Brain (organoid and tissue), 16 donors: ENCODE measurements at places on chromosomes 13 and 19.

DNA sequence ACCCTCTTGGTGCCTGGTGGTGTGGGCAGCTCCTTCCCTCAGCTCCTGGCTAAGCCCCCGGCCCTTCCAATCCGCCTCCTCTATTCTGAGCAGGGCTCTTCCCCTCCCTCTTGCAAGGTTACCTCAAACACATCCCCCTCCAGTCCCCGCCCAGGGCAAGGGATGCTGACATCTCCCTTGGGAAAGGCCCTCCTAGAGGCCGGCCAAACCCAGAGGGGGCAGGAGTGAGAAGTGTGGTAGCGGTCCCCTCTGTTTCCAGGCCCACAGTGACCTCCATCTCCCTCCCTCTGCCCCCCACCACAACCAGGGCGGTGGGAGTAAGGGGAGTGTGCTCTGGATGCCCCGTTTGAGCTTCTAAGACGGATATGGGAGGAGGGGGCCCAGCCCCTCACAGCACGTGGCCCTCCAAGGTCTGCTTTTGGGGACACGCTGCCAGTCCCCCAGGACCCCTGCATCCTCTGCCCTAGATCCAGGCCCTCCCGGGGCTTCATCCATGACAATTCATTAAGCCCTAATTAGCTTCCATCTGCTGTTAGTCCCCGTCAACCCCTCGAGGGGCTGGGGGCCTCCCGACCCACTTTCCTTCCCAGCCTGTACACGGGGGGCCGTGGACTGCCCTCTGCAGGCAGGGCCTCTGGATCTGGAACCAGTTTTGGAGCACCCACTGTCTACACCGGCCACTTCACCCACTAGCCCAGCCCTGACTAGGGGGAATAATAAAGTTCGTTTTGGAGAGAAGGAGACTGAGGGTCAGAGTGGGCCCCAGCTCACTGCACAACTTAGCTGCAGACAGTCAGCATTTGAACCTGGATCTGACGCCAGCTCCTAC is 2.3 kb downstream of the LINGO3 start:
- no peak for DNase-seq

- no peak for DNase-seq
These were observed 14.0 kb upstream of the CELF5 start for GRCh38 chr19:3210347-3211017.

DNA sequence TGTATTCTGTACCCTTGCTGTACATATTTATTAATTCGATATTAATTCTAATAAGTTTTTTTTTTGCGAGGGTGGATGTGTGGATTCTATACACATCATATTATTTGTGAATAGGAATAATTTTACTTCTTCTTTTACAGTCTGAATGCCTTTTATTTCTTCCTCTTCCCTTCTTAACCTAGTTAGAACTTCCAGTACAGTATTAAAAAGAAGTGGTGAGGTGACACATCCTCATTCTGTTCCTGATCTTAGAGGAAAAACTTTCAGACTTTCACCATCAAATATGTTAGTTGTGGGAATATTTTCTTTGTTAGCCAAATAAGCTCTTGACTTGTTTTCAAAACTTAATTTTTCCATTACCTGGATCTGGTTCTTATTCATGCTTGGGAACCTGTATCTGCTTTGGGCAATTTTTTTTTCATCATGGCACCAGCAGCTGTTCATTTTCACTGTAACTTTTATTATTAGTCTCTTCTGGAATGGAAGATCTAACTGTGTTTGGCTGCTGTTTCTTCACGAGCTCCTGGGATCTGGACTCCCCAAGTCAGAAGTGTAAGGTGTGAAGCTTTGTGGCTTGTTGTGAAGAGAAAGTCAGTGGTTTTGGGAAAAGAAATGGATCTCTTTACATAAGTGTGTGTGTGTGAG is 33.1 kb downstream of the RGCC start:
- DNase-seq = no peak

DNA sequence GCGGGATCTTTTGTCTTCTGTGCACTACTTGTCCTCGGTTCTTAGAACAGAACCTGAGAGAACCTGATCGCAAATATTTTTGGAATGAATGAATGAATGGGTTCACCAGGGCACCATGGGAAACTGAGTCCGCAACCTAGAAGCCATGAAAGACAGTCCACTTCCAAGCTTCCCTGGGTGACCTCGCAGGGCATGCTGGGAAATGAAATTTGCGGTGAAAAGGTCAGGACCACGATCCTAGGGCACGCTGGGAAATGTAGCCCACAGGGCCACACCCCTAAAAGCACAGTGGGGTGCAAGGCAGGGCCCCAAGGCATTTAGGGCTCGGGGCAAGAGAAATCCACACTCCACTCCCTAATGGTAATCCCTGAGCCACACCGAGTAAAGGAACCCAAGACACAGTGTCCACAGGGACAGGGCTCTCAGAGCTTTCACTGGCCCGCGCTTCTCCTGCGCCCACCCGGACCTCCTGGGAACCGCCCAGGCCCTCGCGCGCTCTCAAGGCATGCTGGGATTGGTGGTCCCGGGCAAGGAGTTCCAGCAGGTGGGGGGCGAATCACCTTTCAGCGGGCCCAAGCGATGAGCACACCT is 1.1 kb upstream of the PPP1R12C start:
- peak; percentile 92 for DNase-seq

DNA sequence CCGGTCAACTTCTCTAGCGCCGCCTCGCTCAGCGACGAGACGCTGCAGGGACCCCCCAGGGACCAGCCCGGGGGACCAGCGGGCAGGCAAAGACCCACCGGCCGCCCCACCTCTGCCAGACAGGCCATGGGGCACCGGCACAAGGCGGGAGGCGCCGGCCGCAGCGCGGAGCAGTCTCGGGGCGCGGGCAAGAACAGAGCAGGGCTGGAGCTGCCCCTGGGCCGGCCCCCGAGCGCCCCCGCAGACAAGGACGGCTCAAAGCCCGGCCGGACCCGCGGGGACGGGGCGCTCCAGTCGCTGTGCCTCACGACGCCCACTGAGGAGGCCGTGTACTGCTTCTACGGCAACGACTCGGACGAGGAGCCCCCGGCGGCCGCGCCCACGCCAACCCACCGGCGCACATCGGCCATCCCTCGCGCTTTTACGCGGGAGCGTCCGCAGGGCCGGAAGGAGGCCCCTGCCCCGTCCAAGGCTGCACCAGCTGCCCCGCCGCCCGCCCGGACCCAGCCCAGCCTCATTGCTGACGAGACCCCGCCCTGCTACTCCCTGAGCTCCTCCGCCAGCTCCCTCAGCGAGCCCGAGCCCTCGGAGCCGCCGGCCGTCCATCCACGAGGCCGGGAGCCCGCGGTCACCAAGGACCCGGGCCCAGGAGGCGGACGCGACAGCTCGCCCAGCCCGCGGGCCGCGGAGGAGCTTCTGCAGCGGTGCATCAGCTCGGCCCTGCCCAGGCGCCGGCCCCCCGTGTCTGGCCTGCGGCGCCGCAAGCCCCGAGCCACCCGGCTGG is 11.3 kb downstream of the C19orf25 start:
- no peak for DNase-seq

- no peak for DNase-seq
These were observed 2.5 kb downstream of the SHISA7 start for GRCh38 chr19:55440411-55441105.

- no peak for DNase-seq
These were observed 249.0 kb downstream of the LHFPL6 start for GRCh38 chr13:39353988-39354387.

- no peak for DNase-seq
These were observed 1.1 kb upstream of the SSBP4 start for GRCh38 chr19:18418029-18418482.

DNA sequence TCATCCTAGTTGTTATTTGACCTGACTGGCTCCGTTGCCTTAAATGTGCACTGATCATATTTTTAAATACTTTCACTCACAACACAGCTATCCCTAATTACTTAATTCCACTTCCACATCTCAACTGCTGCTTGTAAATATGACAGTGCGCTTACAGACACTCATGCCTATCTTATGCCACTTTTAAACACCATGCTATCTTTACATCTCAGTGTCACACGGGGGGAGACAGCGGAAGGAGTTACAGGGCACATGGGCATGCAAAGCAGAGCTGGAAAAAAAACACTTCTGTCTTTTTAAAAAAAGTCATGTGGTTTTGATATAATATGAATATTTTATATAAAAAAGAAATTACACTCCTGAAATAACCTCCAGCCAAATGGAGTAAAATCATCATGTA is 44.1 kb downstream of the SMAD9 start:
- no peak for DNase-seq

- peak; percentile 3 for DNase-seq
These were observed 2.0 kb downstream of the ITPKC start for GRCh38 chr19:40718774-40719391.

DNA sequence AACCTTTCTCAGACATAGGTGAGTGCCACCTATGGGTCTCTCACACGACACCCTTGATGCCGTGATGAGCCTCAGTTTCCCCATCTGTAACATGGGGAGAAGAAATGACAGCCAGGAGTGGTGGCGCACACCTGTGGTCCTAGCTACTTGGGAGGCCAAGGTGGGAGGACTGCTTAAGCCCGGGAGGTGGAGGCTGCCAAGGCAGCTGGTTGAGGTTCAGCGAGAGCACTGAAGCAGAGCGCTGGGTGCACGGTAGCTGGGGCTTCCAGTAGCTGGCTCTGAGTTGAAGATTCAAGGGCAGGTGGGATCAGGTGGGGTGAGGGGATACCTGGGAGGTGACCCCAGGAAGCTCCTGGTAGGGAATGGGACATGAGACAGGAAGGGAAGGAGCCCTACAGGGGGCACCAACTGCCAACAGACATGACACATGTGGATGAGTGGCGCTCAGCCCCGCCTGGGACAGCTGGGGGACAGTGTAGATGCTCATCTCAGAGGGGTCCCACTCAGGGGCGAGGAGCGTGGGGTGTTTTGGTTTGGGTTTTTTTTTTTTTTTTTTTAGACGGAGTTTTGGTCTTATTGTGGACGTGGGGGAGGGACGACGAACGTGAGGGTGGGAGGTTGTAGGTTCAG is 6.5 kb upstream of the SSBP4 start:
- DNase-seq = no peak

DNA sequence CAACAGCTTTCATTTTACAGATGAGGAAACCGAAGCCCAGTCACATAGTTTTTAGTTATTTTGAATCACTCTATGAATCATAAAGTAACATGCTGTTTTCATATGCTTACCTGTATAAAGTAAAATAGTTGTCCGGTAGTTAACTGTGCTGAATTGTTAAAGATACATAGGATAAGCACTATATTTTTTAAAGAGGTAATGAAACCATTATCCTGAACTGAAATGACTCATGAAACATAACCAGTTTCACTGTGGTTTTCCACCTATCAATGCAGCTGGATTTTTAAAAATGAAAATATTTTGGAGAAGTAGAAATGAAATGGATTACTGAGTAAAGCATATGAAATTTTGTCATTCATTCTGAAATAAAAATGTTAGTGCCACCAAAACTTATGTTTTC is 655.0 kb downstream of the OLFM4 start:
- no peak for DNase-seq

DNA sequence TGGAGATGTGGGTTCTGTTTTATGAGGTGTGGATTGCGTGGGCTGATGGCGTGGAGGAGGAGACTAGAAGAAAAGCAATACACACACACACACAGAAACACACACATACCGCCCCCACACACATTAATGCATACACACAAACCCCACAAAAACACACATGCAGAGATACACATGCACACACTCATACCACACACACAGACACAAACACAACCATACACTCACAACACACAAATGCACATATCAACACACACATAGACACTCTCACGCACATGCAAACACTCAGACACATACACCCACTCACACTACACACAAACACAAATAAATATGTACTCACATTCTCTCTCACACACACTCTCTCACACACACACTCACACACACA is 75.7 kb upstream of the UBL3 start:
- no peak for DNase-seq

GRCh38 chr19:40791349-40791748 is 7.6 kb upstream of the EGLN2 start:
- no peak for DNase-seq

DNA sequence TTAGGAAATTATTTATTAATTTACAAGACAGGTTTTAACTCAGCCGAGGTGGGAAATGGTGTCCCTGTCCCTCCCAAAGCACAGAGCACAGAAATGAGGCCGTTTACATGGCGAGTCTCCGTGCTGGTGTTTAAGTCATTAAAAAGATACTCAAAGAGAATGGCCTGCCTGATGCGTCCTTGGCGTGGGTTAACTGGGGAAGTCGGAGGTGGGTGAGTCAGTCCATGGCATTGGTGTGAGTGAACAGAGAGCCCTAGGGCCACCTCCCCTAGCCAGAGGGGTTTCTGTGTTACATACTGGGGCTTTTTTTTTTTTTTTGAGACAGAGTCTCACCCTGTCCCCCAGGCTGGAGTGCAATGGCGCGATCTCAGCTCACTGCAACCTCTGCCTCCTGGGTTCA is 3.9 kb downstream of the FEM1A start:
- DNase-seq = no peak
